Motor neuron (in vitro differentiated cells): ENCODE measurements at places on chromosomes 1 and 21.

DNA sequence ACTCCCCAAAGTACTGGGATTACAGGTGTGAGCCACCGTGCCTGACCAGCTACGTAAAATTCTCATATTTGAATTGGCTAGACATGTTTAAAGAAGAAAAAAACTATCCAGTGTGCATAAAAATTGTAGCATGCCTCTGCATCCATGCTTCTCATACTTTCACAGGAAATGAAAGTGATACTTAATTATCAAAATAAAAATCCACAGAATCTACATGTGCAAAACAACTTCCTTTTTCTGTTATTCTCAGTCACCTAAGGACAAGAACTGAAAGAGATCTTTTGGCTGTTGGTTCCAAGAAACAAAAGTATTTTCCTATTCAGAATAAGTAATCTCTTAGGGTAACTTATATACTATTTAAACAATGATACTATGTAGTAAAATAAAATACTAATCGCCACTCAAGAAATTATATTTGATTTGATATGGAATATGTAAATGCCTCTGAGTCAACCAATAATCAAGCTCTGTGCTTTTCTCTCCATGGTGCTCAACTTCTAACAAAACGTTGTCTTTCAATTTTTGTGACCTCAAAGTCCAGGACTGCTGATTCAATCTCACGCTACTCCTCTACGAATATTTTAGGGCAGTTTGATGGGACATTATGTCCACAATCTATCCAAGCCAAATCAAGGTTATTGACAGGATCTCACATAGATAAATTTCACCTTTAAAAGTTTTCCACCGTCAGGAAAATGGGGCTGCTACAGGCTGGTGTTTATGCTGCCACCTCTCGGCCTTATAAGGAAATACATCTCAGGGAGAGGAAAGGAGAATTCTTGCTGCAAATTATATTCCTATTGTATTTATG lies 102.7 kb downstream of the ZNF281 start:
- no peak for ATAC-seq

- ATAC-seq = no peak
These were observed 13.3 kb downstream of the MAPKAPK2 start for GRCh38 chr1:206698011-206698410.

GRCh38 chr1:211487082-211487481 lies 4.9 kb downstream of the RD3 start:
- ATAC-seq = no peak

GRCh38 chr1:1996207-1996651 lies 7.4 kb downstream of the CFAP74 start:
- no peak for ATAC-seq

DNA sequence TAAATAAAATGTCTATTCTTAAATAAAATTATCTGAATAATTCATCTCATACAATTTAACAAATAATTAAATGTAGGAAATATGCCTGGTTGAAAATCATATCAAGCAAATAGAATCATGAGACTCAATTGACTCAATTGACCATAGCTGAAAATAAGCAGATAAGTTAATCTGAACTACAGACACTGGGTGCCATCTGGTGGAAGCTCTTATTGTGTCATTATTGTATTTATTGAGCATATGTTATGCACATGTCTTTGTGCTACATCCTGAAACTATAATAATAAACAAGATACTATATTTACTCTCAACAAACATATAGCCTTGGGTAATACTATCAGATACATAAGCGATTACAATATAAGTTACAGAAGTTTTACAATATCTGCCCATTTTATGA lies 41.0 kb downstream of the BRINP3 start:
- ATAC-seq = no peak

DNA sequence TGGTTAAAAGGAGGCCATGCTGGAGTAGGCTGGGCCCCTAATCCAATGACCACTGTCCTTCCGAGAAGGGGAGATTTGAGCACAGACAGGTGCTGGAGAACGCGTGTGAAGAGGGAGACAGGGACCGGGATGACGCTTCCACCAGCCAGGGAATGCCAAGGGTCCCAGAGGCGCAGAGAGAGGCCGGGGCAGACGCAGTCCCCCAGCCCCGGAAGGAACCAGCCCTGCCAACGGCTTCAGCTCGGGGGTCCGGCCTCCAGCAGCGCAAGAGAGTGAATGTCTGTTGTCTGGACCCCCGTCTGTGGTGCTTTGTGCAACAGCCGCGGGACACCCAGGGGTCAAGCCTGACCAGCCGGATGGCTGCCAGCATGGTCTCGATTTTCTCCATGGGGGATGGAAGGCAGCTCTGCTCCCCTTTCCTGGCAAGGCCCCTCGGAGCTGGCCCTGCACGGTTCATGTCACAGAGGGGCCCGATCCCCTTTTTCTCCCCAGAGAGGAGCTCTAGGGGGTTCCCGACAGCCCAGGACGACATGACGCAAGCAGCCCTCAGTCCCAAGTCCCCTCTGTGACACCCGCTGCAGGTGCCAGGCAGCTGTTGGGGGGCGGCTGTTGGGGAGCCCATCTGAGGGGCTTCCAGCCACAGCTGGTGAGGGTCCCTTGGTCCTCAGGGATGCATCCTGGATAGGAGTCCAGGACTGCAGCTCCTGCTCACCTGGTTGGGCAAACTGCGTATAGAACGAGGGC lies 73.5 kb downstream of the SIK1 start:
- ATAC-seq = no peak

- ATAC-seq = no peak
These were observed 41.7 kb downstream of the ERI3 start for GRCh38 chr1:44313265-44313918.

DNA sequence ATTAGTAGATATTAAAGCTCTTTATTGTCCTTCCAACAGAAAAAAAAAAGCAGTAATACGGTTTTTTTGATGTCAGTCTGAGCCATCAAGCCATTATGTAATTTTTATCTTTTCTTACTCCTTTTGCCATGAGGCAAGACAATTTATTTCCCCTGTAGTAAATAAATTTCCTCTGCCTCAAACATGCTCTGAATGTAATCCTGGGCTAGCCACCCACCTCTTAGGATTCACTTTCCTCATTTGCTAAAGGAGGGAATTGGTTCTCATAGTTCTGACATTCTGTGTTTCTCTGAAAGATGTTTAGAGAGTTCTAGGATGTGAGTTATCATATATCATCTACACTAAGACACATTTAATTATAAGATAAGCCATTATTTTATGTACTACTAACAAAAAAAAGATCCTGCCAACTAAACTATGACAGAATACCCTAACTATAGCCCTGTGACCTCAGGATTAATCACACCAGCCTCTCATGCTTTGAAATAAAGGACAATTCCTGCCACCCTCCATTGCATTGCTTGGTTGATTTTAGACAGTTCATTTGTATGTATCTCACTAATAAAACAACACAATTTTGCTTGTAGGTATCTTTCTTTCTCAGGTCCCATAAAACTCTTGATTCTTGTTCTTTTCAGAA lies 34.0 kb upstream of the RAP1A start:
- ATAC-seq = peak; percentile 87

DNA sequence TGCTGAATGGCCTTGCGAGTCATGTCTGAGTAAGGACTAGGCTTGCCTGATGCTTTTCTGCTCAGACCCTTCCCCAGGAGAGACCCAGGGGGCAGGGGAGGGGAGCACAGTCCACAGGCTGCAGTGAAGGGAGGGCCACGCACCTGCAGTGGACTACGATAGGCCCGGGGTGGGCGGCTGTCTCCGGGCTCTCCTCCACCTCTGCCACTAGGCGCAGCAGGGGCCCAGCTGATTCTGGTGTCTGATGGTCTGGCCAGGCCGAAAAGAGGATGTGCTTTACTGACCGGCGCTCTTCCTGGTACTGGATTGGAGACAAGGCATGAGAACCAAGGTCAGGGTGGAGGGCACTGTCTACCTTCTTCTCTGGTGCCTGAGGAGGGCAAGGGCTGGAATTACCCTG lies 7.9 kb upstream of the ARL8A start:
- peak; percentile 7 for ATAC-seq

DNA sequence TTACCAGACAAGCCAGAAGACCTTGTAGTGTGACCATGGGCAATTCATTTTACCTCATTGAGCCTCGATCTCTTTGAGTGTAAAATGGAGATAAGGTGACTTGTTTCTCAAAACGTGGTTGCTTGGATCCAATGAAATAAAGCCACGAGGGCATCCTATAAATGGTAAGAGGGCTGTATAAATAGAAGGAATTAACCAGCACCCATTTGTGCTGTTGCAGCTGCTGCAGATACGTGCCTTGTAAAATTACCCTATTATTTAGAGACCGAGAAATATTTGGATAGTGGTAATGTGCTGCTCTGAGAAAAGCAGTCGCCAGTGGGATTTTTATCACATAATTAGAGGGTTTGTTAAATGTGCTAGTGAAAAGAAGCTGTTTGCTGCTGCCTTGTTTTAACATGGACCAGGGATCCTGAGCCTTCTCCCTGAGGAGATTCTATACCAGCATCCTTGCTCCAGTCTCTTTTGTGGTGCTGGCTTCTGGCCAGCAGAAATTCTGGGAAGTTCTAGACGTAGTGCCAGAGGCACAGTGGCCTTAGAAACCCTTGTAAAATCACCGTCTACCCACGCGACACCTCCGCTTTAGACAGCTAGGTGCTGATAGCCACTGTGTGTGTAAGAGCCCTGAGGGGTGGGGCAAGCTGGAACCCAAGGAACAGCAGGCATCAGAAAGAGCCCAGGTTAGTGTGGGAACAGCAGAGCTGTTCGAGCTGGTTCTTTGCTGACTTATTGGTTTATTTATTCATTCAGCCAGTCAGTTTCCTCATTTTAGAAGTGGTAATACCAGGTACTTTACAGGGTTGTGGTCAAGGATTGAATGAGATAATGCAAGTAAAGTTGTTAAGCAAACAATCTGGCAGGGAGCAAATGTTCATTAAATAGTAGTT lies 137.5 kb downstream of the NOS1AP start:
- ATAC-seq = no peak

DNA sequence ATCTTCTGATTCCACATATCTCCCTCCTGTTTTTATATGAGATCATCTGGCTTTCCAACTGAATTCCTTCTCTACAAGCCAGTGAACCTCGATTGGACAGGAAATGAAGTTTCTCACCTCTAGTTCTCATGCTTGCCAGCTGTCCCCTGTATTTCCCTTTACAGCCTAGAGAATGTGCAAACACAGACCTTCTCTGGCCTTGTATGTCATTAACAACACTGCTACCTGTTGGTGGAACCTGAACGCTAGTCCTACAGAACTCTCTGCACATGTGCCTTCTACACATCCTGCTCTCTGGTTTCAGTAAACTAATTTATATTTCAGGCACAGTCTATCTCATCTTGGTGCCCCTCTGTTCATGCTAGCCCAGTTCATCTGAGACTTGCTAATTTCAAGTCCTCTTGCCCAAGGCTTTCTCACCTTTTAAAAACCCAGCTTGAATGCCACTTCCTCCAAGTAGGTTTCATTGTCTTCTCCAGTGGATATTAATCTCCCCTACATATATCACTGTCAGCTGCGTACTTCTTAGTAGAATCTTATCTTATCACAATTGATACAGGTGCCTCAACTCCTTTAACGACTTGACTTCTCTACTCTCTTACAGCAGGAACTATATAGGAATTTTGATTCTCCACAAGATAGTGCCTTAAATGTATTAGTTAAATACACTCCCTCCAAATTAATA lies 549.9 kb downstream of the PLPP3 start:
- ATAC-seq = peak; percentile 35
